ENCODE measurements at places on chromosomes 11 and 22. TPM values are rescaled to one million over a fixed set of nuclear protein-coding genes. Genes with fewer than 3 reads are reported as not detected.

OR2AG2 gene
- 0.20 TPM for total RNA-seq

CYP2D6 gene
- 2.1 TPM for total RNA-seq

RIMBP3C gene
- total RNA-seq: 1.5 TPM

RASD2 gene
- total RNA-seq: 0.14 TPM

MAFF gene
- total RNA-seq: 6.7 TPM

TMEM25 gene
- 12.0 TPM for total RNA-seq

ROBO3 gene
- total RNA-seq: 35.0 TPM

INS gene
- not detected for total RNA-seq

TRIM48 gene
- total RNA-seq: not detected

KLHL35 gene
- total RNA-seq: 3.5 TPM

SCGB2A2 gene
- total RNA-seq: not detected

MS4A6A gene
- 109 TPM for total RNA-seq

LRRC74B gene
- total RNA-seq: not detected
